Daoy (cell line): ENCODE measurements at places on chromosomes 11 and 22. TPM values are rescaled to one million over a fixed set of nuclear protein-coding genes. Genes with fewer than 3 reads are reported as not detected.
A peak's percentile ranks its signal among the peaks of the same experiment; 100 is the strongest.

DNA sequence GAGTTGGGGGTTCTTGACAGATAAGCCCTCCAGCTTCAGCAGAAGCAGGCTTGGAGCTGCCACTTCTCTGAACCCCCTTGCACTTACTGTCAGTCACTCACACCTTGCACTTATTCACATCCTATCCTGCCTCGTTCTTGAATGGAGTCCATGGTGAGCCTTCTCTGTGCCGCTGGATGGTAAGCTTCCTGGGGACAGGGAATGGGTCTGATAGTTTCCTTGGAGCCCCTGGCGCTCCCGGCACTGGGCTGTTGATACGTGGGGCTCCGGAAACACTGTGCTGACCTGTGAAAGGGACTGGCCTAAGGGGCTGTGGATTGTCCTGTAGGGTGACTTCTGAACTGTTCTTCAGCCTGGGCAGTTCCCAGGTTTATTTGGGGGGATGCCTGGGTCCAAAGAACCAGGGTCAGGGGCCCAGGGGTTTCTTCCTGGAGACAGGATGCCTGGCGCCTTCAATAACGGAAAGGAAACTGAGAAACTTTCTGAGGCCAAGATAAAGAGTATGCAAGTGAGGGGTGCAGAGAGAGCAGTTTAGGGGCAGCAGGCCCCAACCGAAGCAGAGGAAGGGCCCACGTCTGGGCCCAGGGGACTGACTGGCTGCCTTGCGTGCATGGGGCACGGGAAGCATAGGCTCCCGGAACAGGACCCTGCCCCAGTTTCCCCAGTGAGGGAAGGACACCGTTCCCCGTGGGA lies 709 bp upstream of the ST3GAL4 start:
- no peak for DNase-seq

- DNase-seq = no peak
Measured at GRCh38 chr11:77175869-77176539, 48.0 kb downstream of the MYO7A start.

OMP gene
- not detected in 2 replicates for total RNA-seq

LARGE2 gene
- total RNA-seq = 0.92 and 1.0 TPM in 2 replicates

- DNase-seq = peak; percentile 91
Measured at GRCh38 chr11:61756452-61757212, 4.2 kb downstream of the MYRF start.

- no peak for DNase-seq
Measured at GRCh38 chr11:98568013-98568412, 452.7 kb upstream of the CNTN5 start.

DNA sequence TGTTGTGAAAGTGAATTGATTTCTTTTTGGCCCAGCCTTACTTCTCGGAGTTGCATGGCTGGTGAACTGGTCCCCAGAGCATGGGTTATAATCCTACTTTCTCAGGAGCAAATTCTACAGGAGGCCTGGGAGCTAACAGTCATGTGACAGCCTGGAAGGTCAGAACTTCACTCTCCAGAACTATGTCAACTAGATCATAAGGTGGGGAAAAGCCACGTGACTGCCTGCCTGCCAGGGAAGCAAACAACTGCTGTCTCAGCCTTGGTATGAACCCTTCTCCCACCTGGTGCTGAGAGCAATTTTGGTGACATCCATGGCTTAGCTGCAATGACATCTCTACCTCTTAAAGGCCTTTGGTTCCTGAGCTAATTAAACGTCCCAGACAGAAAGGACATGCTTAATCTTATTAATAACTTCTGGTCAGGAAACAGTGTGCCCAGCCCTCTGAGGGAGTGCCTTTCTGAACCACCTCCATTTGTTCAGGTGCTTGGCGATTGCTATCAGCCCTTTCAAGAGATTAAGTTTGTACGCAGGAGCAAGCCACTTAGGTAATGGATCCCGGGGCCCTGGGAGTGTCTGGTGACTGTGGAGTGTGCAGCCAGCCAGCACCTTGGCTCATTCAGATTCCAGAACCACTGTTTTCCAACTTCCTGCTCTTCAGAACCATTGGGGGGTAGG lies 1.4 kb upstream of the CREB3L1 start:
- DNase-seq = no peak

GRCh38 chr11:129881570-129882170 lies 13.7 kb downstream of the NFRKB start:
- DNase-seq = peak; percentile 37

DNA sequence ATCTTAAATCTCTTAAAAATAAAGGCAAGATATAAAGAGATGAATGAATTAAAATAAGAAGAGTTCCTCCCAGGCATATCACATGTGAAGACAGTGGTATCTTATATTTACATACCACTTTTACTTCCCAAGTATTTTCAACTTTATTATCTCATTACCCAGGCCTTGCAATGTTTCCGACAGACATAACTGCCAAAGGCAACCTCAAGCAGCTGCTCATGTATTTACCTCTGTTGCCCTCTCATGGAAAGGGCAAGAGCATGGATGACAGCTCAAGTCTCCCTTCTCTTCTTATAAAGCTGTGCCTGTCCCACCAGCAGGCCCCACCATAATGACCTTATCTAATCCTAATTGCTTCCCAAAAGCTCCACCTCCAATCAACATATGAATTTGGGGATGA lies 894.2 kb downstream of the NTM start:
- DNase-seq = no peak

DNA sequence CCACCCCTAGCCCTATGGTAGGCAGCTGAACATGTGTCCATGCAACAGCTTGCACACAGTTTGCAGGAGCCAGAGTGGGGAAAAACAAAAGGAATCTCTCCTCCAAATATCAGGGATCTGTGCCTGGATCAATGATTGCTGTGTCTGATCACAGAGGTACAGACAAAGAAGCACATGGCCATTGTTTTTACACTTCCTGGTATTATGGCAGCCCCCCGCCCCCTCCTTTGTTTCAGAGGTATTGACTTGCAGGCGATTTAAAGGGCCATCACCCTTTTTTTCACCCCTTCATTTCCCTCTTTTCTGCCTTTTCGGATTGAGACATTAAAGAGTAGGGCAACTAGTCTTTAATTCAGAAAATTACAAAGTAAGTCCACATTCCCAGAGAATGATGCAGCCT lies 453.0 kb upstream of the LUZP2 start:
- DNase-seq = no peak

MS4A6E gene
- not detected in 2 replicates for total RNA-seq

SLC37A2 gene
- 4.1 and 4.2 TPM in 2 replicates for total RNA-seq

DNA sequence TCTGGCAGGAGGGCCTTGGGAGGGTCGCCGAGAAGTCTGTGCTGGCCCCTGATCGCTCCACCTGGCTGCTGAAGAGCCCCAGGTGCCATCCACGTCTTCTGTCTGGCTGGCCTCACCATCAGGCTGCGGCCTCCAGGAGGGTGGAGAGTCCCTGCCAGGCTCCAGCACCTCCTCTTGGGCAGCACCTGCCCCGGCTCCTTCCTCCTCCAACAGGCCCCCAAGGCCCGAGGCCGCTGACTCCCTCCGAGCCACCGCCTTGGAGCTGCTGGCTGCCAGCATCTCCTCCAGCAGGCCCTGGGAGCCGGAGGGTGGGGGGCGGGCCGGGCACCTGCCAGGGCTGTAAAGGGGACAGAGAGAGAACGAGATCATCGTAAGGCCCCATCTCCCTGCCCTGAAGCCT lies 22.3 kb downstream of the TNKS1BP1 start:
- DNase-seq = no peak

OR52A1 gene
- under 0.01 TPM in 1 of 2 replicates, not detected in the other for total RNA-seq

KRTAP5-11 gene
- total RNA-seq = not detected in 2 replicates

DNA sequence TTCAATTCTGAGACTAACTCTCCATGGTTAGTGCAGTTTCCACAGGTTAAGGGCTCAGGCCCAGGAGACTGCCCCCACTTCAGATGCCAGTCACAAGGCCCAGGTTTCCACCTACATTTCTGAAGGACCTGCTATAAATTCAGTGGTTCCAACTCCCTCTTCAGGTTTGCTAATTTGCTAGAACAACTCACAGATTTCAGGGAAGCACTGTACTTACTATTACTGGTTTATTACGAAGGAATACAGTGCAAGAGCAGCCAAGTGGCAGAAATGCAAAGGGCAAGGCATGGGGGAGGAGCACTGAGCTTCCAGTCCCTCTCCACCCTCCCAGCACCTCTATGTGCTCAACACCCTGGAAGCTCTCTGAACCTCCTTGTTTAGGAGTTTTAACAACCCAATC lies 39.3 kb upstream of the SPON1 start:
- no peak for DNase-seq

DNA sequence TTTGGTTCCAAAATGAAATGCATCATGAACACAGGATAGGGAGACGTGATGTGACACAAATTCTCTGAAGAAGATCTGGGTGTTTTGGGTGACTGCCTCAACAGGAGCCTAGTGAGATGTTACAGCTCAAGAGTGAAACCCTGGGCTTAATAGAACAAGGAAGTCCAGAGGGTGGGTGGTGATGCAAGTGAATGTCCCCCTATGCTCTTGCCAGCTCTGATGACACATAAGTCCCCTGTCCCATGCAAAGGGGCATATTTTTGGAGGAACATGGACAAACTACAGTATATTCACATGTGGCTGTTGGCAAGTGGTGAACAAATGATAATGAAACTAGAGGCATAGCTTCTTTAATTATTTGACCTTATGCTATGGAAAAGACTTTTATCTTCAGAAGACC lies 9.2 kb downstream of the CRTAM start:
- DNase-seq = no peak

GRCh38 chr11:98100689-98101088 lies 920.1 kb upstream of the CNTN5 start:
- no peak for DNase-seq

DNA sequence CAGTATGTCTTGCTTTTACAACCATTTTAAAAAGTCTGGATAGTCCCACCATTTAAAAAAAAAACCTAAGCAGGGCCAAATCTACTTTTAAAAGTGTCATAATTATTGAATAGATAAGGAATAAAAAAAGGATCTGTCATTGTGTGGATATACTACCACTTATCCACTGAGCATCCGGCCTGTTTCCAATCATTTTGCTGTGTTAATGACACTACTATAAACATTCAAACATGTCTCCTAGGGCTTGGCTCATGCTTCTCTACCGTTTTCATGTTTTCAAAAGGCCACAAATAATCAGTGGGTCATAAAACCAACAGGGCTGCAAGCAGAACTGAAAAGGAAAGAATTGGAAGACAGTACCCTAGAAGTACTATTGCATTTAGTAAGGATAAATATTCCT lies 12.5 kb upstream of the C22orf39 start:
- no peak for DNase-seq

GRCh38 chr22:27146866-27147633 lies 489.7 kb downstream of the MIAT start:
- DNase-seq = no peak

DNA sequence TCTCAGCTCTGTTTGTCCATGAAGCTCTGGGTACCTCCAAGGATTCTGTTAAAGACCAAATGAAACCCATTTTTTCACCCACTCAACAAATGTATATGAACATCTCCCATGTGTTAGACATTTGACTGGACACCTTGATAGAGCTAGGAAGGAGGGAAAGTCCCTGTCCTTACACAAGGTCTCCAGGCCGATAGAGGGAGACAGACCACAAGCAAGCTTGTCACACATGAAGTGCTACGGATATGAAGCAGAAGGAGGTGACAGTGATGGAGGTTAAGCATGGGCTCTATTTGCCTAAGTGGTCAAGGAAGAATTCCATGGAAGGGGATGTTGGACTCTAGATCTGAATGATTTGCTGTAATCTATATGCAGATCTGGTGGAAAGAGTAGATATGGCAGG lies 138.5 kb downstream of the MYO18B start:
- DNase-seq = no peak

- peak; percentile 19 for DNase-seq
Measured at GRCh38 chr11:3056296-3057068, 741 bp downstream of the CARS1 start.
